ENCODE measurements at places on chromosomes 1 and 21.

DNA sequence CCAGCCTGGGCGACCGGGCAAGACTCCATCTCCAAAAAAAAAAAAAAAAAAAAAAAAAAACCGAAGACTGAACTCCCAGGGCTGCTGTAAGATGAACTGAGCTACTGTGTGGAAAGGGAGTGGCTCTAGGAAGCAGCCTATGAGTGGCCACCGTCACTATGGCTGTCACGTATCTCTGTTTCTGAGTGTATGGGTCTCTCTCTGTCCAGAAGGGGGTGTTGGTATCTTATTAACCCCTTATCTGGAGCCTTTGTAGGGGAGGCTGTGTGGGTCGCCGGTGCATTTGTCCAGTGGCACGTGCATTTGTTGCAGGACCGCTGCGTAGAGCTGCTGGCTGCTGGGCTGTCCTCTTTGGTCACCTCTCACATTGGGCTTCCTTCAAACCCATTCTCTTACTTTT is 326.6 kb downstream of the CAMTA1 start:
- no peak for DNase-seq

- no peak for DNase-seq
Observed at GRCh38 chr1:228812961-228813360, 77.7 kb downstream of the RHOU start.

GRCh38 chr1:28416509-28417194 is 47.1 kb downstream of the PHACTR4 start:
- DNase-seq: peak; percentile 48

DNA sequence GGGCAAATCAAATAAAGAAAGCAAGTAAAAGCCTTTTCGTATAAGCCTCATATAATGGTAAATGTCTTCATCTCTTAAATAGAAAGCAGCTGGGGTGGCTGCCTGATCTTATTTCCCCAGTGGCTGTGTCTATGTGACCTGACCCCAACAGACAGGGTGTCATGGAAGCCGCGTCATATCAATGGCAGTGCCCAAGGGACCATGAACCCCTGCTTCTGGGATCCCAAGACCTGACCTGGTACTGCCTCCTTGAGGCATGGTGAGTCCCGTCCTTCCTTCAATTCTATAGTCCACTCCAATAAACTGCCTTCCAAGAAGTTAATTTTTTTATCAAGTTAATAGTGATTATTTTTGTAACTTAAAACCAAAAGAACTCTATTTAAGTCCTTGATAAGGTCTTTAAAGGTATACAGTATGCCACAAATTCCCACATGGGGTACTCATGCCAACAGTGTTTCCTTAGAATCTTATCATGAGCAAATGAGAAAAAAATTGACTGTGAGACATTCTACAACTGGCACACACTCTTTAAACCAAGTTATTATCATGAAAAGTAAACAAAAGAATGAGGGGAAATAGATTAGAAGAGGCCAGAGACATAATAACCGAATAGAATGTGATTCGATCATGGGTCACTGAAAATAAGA is 104.6 kb downstream of the ADSS2 start:
- no peak for DNase-seq

DNA sequence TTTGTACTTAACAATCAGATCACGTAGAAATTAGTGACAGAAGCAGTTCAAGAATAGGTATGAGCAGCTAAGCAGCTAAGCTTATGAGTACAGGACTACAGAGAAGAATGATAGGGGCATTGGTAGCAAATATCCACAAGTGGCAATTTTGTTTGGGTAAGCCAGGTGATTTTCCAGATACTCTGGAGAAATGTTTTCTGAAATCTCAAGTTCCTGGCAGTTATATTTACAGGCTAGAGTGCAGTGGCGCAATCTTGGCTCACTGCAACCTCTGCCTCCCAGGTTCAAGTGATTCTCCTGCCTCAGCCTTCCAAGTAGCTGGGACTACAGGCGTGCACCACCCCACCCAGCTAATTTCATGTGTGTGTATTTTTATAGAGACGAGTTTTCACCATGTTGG is 55.1 kb downstream of the ARID4B start:
- no peak for DNase-seq

- DNase-seq: no peak
Observed at GRCh38 chr1:107004421-107004820, 52.1 kb upstream of the PRMT6 start.

GRCh38 chr1:53180226-53180625 is 16.4 kb upstream of the CPT2 start:
- DNase-seq: no peak

DNA sequence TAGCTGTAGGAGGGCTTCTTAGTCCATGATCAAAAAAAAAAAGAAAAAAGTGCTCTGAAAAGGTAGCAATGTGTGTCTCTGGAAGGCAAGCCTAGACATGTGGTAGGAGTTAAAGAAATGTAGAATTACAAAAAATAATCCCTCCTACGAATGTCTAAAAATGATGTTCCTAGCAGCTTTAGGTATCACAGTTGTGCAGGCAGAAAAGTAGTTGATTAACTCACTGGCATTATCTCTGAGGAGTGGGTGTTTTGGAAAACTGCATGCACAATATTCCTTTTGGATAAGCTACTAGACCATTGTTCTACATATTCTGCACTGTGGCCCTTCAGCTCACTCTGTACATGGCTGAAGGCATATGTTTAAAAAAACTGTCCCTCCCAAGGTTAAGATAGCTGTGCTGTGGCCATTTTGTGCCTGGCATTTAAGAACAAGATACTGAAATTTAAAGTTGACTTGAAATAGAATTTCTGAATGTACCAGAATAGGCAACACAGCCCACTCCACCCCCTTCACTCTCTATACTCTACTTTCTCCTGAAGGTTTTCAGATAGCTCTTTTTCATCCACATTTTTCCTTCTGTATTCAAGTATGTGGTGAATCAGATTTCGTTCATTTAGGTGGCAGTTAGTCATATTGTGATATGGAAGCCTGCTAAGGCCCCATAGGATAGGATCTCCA is 463.9 kb upstream of the LRRC7 start:
- DNase-seq: no peak

DNA sequence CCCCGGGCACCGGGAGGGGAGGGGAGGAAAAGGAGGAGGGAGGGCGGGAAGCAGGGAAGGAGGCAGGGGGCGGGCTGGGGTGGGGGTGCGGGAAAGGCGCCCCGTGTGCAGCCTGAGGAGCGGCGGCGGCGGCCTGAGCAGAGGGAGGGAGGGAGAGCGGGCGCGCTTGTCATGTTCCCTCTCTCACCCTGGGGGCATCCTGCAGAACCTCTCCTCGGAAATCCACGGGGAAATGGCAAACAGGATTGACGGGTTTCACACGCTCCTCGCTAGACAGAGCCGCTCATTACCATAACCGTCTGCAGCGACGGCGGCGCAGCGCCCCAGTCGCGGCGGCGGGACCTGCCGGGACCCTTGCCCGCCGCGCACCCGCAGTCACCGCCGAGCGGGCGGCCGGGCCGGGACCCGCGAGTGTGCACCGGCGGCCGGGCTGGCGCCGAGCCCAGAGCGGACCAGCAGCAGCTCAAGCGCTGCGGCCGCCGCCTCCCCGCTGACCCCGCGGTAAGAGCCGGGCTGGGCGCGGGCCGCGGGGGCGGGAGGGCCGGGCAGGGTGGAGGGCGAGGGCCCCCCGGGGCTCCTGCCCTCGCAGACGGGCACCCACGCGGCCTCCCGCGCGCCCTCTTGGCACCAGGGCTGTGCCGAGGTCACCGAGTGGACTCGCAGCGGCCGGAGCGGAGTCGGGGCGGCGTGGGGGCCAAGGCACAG is at the start of gene SERTAD4:
TSS of gene SERTAD4 (plus strand) at position 286 of the 705 bp plus-strand sequence. CDS start 5,165 bp downstream, outside the sequence.
- peak; percentile 88 for DNase-seq

DNA sequence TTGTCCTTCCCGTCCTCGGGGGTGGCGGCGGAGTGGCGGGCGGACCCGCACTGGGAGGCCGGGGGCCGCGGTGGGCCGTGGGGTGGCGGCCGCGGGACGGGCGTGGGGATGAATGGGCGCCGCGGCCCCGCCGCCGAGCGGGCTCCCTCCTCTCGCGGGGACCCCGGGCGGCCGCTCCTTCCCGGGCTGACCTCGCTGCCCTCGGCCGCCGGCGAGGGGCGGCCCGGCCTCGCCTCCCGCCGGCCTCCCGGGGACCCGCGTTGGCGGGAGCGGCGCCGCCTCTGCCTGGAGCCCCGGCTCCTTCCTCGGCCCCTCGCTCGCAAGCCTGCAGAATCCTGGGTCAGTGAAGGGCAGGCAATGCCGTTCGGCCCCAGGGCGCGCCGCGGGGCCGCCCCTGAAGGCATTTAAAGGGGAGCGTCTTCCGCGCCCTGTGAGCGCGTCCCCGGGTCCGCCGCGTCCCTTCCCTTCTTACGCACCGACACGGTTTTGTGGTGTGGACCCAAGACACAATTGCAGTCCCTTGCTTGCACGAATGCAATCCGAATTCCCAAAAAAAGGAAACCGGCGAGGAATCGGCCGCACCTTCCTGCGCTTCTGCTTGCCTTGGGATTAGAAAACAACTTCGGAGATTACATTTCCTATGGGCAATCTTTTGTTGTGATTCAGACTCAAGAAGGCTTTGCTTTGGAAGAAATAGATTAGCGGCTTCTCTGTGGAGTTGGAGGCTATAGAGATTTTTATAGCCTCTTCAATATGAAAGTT is 776 bp downstream of the ITSN1 start:
- peak; percentile 74 for DNase-seq

DNA sequence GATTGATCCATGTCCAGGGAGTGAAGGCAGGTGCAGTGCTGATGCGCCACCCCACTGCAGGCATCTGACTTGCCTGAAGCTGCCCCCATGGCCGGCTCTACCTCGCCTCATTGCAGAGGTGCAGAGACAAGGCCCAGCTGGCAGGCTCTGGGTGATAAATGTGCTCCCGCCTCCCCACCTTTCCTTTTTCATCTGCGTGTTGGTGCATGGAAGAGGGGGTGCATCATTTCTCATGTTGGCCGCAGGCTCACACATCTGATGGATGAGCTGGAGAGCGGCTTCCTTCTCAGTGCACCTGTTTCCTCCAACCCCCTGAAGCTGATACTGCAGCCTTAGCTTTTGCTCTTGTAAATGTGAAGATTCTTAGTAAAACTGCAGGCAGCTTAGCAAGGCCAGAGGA is 306.0 kb upstream of the KAZN start:
- DNase-seq: no peak

DNA sequence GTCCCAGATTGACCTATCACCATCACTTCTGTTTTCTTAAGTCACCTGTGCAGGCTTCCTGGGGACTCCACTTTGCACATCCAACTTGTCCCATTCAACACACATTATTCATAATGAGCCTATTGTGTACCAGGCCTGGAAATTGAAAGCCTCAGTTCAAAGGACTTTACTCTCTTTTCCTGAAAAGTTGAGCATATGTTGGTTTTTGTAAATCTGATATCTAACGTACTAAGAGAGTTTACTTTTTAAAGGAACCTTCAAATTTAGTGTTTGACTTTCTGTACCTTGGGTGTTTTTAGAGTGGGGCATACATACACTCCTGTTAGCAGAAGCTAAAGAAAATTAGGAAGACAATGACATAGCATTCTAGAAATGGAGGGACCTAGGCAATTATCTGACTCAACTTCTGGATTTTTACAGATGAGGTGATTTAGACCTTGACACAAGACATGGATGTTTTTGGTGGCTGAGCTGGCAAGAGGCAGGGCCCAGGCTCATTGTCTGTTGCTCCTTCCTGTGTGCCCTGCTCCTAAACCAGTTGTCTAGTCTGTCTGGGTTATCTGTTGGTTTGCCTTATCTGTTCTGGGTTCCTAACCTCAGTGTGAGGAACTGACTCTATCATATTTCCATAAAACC is 336.5 kb downstream of the RPS6KC1 start:
- DNase-seq: no peak

- no peak for DNase-seq
Observed at GRCh38 chr1:155185783-155186066, 12.1 kb downstream of the TRIM46 start.

DNA sequence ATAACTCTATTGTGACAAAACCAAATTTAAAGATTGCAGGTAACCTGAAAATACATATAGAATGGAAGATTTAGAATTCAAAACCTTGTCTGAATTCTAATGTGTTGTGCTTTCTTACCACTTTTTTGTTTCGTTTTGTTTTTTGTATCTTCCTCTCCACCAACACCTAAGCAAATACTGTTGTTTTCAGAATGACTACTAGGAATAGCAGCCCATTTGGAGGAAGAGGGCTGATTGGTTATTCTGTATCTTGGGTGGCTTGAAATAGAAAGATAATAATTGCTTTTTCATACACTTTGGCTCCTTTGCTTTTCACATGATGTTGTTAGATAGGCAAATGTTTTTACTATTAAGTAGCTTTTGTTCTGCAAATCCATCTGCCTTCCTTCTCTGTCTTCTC is 61.0 kb upstream of the LRRC7 start:
- DNase-seq: no peak

DNA sequence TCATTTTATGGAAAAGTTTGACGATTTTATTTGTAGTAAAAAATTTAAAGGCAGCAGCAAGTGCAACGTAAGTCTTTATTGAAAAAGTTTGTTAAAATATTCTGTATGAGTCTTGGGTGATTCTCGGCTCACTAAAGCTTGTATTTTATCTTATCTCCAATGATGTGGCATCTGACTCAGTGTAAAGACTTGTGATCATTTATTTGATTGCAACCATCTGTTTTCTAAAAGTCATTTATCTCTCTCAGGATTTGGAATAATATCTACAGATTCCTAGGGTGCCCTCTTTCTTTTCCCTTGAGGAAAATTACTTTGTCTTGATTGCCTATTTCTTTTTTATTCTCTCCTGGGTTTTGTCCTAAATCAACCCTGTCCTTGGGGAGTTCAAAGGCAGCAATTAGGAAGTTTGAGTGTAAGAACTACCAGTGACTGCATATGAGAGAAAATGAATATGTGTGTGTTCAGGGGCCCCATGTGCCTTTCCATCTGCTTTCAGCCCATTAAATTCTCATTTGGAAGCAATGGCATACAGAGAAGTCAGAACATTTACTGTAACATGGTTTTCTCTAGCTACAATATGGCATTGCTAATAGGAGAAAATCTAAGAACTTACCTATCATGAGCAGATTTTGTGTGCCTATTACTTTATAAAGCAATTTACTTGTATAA is 575.0 kb upstream of the CHRM3 start:
- no peak for DNase-seq

DNA sequence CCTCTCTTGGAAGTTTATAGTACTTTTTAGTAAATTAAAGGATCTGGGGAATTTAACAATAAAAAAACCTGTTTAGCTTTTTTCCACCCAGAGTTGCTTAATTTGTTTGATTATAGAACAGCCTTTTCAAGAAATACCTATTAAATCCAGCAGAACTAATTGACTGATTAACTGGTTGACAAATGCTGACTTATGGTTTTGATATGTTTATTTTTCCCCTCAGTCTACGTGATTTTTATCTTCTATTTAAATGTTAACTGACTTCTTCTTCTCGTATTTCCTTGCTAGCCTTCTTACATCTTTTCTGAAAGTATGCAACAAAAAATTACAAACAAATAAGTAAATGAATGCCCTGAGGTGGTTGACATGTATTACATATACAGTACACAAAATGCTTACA is 302.9 kb upstream of the SPAG17 start:
- no peak for DNase-seq

Data from SK-N-SH (cell line).